ENCODE measurements at places on chromosomes 2 and 18.

- DNase-seq, result no peak
These were observed 112.3 kb downstream of the BCL2 start for GRCh38 chr18:63207143-63207790.

GRCh38 chr2:207932106-207932505 is 93.2 kb downstream of the PLEKHM3 start:
- no peak for DNase-seq

- no peak for DNase-seq
These were observed 236.8 kb downstream of the ZNF516 start for GRCh38 chr18:76258209-76258608.

GRCh38 chr2:80058562-80058961 is 246.0 kb downstream of the LRRTM1 start:
- DNase-seq, result no peak

GRCh38 chr2:225739328-225739727 is 339.8 kb downstream of the NYAP2 start:
- no peak for DNase-seq

DNA sequence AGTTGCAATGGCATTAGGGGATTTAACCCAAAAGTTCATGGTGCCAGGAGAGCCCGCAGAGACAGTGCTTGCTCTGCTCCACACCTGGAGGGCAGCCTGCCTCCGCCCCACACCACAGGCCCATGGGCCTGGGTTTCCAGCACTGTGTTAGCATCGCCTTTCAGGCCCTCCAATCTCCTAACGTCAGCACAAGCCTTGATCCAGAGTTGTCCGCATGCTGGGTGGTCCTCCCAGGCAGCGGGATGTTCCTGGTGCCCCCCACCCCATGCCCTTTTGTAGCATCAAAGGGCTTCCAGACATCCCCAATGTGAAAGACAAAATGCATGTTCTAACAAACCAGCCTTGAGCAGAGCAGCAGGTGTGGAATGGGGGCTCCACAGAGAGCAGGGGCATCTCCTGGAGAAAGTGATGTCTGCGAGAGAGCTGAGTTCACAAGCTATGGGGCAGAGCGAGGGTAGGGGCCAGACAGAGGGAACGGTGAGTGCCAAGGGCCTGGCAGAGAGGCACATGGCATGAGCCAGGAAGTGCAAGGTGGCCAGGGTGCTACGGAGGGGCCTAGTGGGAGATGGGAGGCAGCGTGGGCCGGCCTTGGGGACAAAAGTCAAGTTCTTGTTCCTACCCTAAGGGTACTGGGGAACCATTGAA is 119.2 kb downstream of the CYP26B1 start:
- no peak for DNase-seq

GRCh38 chr2:168787782-168788376 is 14.6 kb upstream of the NOSTRIN start:
- no peak for DNase-seq

GRCh38 chr18:49094979-49095632 is 144.3 kb upstream of the SMAD7 start:
- no peak for DNase-seq

DNA sequence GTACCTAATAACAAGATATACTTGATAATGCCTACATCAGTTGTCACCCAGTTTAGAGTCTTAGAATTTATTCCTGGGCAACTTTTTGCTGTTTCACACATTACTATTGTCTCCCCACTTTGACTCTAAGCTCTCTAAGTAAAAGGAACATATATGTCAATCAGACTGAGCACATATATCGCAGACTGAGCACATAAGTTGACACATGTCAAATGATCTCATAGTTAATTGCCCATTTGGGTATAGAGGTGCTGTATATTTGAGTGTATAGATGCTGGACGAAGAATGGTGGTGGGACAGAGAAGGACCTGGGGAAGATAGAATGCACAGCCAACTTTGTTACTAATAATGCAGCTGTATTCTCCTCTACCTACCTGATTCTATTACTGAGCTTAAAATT is 746.0 kb upstream of the CDH2 start:
- no peak for DNase-seq

DNA sequence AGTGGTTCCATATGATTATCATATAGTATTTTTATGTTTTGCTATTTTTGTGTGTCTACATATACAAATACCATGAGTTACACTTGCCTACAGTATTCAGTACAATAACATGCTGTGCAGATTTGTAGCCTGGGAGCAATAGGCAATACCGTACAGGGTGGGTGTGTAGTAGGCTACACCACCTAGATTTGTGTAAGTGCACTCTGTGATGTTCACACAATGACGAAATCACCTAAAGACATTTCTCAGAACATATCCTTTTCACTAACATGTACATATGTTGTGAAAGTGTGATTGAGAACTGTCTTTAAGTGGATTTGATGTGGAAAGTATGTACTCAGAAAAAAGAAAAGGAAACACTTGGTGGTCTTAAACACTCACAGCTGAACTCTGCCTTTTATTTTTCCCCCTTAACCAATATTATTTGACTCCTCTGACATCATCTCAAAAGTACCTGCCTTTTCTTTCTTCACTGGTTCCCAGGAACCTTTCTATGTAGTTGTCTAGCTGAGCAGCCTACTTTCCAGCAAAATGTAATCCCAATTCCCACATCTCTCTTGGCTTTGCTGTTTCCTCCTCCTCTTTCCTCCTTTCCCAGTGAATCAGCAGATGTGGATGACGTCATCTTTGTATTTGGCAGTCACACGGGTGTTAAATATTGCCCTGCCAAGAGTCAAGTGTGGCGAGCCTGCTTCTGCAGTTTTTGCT is 47.7 kb downstream of the OSBPL6 start:
- no peak for DNase-seq

GRCh38 chr2:237765875-237766274 is 32.7 kb upstream of the RBM44 start:
- DNase-seq, result no peak

DNA sequence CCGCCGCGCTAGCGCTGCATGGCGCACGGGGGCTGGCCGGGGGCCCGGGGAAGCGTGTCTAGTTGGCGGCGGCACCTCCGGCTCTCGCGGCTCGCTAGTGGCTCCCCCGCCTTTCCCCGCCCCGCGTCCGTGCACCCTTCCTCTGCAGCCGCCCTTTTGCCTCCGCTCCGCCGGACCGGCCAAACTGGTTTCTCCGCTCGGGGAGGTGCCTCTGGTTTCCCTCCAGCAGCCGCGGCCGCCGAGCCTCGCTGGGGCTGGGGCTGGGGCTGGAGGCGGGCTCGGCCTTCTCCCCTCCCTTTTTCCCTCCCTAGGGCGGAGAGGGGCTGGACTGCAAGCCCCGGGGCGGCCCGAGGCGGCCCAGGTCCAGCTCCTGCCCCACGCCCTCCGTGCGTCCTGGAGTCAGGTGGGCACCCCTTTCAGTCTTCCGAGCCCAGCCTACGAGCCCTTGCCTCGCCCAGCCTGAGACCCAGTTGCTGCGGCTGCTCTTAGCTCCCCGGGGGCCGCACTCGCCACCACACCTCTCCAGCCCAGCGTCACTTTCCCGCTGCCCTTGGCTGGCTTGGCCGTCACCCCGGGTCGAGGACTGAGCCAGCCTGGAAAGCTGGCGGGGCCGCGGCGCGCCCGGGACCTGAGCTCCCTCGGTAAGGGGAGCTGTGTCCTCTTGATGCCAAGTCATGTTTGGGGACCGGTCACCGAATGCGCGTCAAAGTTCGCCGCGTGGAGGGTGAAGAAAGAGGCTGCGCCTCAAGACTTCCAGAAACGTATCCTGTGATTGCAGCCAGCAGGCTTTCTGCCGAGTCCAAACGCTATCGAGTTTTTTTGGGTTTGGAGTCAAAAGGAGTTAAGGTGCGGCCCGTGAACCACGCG is at the start of gene ATP8B1:
TSS of gene ATP8B1 (minus strand) at position 213 of the 867 bp plus-strand sequence. CDS start 71,508 bp downstream, outside the sequence.
- no peak for DNase-seq

- no peak for DNase-seq
These were observed 78.1 kb downstream of the RTTN start for GRCh38 chr18:70127359-70127758.

DNA sequence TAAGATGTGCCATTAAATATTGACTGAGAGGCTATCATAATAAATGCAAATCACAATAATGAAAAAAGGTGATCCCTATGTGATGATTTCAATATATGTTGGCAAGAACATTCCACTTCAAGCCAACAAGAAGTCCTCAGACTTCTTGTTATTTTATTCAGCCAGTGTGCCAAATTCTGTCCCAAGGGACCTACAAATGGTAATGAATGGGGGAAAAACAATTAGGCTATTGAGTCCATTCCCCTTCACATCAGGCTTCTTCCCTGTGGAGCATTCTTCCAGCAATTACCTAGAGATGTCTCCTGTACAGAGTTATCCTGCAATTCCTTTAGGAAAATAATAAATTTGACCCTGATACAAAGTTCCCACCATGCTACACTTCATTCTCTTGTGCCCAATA is 144.4 kb downstream of the PIEZO2 start:
- no peak for DNase-seq

DNA sequence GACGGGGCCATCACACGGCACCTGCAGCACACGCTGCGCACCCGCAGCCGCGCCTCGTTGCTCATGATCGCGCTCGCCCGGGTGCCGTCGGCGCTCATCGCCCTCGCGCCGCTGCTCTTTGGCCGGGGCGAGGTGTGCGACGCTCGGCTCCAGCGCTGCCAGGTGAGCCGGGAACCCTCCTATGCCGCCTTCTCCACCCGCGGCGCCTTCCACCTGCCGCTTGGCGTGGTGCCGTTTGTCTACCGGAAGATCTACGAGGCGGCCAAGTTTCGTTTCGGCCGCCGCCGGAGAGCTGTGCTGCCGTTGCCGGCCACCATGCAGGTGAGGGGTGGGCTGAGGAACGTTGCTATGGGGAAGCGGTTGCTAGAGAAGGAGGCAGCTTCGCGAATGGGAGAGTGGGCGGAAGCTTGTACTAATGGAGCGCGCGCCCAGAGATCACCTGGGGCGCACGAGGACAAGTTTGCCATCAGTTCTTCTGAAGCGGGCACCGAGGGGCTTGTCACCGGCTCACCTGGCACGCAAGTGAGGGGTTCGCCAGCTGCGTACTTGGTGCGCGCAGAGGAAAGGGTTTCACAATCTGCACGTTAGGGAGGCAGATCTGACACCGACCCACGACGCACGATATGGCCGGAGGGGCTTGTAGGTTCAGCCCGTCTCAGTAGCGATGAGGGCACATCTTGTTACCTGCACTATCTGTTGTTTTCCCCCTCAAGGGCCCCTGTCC is 45.6 kb downstream of the DDX18 start:
- DNase-seq, result no peak

DNA sequence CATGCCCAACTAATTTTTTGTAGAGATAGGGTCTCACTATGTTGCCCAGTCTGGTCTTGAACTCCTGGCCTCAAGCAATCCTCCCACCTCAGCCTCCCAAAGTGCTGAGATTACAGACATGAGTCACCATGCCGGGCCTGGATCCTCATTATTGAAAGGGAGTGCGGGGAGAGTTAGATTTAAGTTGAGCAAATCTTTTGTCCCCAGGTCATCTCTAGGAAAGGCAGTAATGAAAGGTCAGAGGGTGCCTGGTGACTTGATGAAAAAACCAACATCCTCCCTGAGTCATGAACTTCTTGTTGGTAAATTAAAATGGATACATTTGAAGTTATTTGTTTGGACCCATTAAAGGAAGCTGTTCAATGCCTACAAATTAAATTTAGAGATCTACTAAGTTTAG is 25.1 kb downstream of the STAT4 start:
- DNase-seq, result no peak

DNA sequence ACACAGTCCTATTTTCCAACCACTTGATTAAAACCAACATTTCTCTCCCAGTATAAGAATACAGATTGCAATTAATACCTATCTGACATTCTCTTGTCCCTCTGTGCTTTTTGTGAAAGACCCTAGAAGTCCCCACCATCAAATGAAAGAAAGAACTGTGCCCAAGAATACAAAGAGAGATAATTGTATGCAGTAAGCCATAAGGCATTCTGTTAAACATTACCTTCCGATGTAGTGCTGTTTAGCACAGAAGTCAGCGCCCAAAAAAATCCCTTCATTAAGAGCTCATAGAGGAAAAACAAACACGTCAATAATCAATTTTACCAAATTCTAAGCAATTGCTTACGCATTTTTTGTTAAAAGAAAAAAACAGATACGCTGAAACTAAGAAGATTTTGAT is 41.1 kb downstream of the ZNF516 start:
- no peak for DNase-seq

DNA sequence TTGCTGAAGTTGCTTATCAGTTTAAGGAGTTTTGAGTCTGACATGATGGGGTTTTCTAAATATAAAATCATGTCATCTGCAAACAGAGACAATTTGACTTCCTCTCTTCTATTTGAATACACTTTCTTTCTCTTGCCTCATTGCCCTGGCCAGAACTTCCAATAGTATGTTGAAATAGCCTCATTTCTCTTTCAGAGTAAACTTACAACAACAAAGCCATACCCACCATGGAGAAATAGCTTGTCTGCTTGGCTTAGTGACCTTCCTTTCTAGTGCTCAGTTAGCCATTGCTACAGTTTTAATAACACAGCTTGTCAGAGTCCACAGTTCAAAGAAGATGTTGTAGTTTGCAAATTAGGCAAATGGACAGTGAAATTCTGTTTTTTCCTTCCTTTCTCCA is 228.0 kb downstream of the ETAA1 start:
- DNase-seq, result no peak

GRCh38 chr2:222656526-222657446 is 894 bp upstream of the FARSB start:
- no peak for DNase-seq

DNA sequence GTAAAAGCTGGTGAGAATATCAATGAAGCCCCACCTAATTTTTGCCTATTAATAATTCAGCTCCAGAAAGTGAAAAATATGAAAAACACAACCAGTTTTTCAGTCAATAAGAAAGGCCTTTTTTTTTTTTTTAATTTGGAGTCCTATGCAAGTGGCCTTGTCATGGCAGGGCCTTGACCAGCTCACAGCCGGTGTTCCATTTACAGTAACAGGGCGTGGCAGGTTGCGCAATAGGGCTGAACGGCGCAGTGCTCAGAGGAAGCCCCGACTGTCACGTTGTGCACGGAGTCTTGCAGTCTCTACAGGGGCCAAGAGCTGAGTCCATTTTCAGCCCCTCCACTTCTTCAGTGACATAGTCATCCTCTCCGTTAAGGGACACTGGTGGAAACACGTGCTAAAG is 184.1 kb upstream of the FN1 start:
- DNase-seq, result no peak

GRCh38 chr2:239127513-239127912 is 273.3 kb downstream of the HDAC4 start:
- DNase-seq, result no peak

- DNase-seq, result no peak
These were observed 10.9 kb downstream of the NBEAL1 start for GRCh38 chr2:203025592-203025991.

- no peak for DNase-seq
These were observed 16.6 kb downstream of the SERPINE2 start for GRCh38 chr2:224022486-224022885.

- no peak for DNase-seq
These were observed 42.0 kb downstream of the SPC25 start for GRCh38 chr2:168848225-168848624.

Data from stimulated activated CD8-positive, alpha-beta memory T cell treated with anti-CD3 and anti-CD28 coated beads, Interleukin-4, amount 100 ng/mL, for 48 hours (primary cell).